Left kidney (tissue), 8 donors: ENCODE measurements at places on chromosomes 1 and 21. TPM values are rescaled to one million over a fixed set of nuclear protein-coding genes. Genes with fewer than 3 reads are reported as not detected.
A peak's percentile ranks its signal among the peaks of the same experiment; 100 is the strongest.

GRCh38 chr1:32918179-32918578 lies 17.0 kb upstream of the TMEM54 start:
- DNase-seq = no peak

GRCh38 chr1:11311816-11312755 lies 39.1 kb downstream of the UBIAD1 start:
- DNase-seq = no peak

- DNase-seq = no peak
Observed at GRCh38 chr1:61089741-61090140, 7.4 kb downstream of the NFIA start.

- DNase-seq = no peak
Observed at GRCh38 chr21:40672602-40673001, 174.4 kb downstream of the DSCAM start.

GRCh38 chr1:165409657-165410358 lies 35.1 kb downstream of the RXRG start:
- DNase-seq = no peak

DNA sequence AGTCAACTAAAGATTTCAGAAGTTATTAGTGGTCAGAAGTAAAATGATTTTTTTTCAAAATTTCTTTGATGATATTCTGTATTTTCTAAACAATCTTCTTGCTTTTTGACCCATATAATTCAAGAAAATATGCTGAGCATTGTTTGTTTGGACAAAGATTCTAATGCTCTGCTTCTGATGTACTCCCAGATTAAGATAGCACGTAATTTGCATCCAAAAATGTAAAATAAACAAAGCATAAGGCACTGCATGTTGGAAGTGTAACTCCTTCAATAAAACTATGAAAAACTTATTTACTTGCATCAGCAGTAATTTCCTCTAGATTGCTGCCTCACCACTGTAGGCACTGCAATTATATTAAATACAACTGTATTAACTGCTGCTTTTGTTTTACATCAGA lies 1054.1 kb downstream of the TTLL7 start:
- no peak for DNase-seq

GRCh38 chr1:50527249-50527986 lies 104.2 kb upstream of the DMRTA2 start:
- no peak for DNase-seq

- no peak for DNase-seq
Observed at GRCh38 chr1:67716800-67717199, 31.8 kb downstream of the GADD45A start.

DNA sequence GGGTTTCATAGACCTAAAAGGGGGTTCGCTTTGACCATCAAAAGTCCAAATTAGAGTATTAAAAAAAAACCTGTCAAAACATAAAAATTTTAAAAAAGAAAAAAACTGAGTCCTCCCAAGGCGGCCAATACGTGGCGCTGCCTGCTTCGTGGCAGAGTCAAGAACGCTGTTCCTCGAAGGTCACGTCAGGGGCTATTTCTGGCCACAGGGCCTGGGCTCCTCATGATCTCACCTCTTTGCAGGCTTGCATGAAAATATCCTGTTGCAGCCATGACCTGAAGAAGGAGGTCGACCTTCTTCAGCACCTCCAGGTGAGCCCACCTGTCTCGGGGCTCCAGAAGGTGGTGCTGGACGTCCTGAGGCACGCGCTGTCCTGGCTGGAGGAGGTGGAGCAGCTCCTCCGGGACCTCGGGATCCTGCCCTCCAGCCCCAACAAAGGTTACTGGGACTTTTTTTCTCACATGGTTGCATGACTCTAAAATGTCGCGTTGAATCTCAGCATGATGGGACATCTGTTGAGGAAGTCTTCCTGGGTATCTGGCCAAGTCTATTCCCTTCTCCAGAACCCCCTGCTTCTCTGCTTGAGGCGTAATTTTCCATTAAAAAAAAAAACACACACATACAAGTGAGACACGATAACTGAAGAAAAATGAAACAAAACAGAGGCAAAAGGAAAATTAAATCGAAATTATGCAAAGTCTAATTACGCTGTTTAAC lies 80.4 kb upstream of the EFHD2 start:
- DNase-seq = no peak

DNA sequence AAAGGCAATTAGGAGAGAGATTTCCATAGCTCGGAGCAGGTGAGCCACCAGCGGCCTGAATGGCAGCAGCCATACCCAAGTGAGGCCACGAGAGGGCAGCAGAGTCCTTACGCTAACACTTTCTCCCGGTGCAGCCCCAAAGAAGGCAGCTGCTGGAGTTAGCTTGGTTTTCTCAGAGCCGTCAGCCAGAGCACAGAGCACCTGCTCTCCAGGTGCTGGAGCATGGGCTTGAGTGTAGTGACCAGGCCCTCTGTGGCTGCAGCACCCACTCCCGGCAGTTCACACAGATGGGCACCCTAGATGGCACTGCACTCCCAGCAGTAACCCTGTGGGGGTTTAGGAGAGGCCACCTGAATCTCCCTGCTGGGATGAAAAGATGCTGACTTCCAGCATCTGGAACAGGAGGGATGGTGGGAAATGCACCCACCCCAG lies 45.8 kb downstream of the TMCC2 start:
- DNase-seq = peak; percentile 79

DNA sequence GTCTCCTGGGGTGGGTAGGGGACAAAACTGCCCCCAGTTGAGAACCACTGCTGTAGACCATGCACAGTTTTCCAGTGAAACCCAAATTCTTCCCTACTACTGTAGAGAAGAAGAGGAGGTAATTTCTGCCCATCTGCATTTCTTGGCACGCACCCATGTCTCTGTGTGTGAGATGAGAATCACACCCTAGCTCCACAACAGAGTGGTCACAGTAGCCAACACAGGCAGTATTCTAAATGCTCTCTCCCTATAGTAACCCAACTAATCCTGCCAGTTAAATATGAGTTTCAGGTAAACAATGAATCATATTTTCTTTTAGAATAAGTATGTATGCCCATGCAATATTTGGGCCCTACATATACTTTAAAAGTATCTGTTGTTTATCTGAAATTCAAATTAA lies 1.2 kb upstream of the CAPN2 start:
- no peak for DNase-seq

NOS1AP gene
- polyA plus RNA-seq = 10.7 TPM

ADCY10 gene
- 0.83 TPM for polyA plus RNA-seq

FAM131C gene
- 1.3 TPM for polyA plus RNA-seq

FOXD2 gene
- polyA plus RNA-seq = 6.1 TPM

CFHR3 gene
- 0.50 TPM for polyA plus RNA-seq

LIN28A gene
- 0.15 TPM for polyA plus RNA-seq

TAGLN2 gene
- polyA plus RNA-seq = 94.6 TPM

SRM gene
- 41.3 TPM for polyA plus RNA-seq

STMN1 gene
- 1,379 TPM for polyA plus RNA-seq

ZFP69 gene
- polyA plus RNA-seq = 10.0 TPM
